ENCODE measurements at places on chromosomes 16 and 17. TPM values are rescaled to one million over a fixed set of nuclear protein-coding genes. Genes with fewer than 3 reads are reported as not detected.

The FGF11 gene
- total RNA-seq: 0.71 TPM

The VASN gene
- 86.0 TPM for total RNA-seq

The NPIPA7 gene
- total RNA-seq: 0.57 TPM

The FASN gene
- total RNA-seq: 94.7 TPM

The ZNF385C gene
- total RNA-seq: under 0.01 TPM

The DPEP2 gene
- total RNA-seq: not detected

The CALB2 gene
- total RNA-seq: 0.28 TPM

The WNT9B gene
- not detected for total RNA-seq

The FOXJ1 gene
- not detected for total RNA-seq

The KRT9 gene
- total RNA-seq: not detected

The GUCY2D gene
- total RNA-seq: under 0.01 TPM

The KPNA2 gene
- 37.4 TPM for total RNA-seq

All from smooth muscle cell of bladder (primary cell).